ENCODE measurements at places on chromosomes 6 and 20.

DNA sequence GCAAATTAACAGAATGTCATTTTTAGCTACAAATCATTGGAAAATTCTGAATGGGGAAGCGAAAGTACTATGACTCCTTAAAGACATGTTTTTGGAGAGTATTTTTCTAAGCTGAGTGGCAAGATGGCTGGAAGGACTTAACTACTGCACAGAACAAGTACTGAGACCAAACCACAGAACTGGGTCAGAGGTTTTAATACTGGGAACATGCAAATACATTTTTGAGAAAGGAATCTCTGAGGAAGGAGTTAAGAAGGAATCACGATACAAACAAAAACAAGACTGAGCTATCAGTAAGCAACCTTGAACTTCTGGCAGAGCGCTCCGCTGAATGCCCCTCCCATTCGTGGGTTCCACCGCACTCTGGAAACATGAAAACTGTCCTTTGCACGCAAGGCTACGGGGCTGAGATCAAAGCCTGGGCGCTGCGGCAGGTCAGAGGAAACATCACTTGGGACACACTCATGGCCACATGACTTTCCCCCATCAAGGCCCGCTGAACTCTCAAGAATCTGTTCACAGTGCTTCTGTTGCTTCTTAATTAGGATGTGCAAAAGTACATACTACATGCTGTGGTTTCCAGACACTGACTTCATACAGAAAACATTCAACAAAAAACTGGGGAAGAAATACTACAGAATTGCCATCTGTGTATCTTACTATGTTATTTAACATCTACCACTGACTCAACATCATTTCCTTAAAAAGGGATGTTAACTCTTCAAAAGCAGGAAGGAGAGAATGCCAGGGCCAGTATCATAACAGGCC, 27.8 kb downstream of the SLC23A2 start:
- no peak for DNase-seq

GRCh38 chr20:4161401-4162251, 146.3 kb upstream of the RNF24 start:
- no peak for DNase-seq

GRCh38 chr6:168275168-168275567, 44.4 kb downstream of the DACT2 start:
- no peak for DNase-seq

DNA sequence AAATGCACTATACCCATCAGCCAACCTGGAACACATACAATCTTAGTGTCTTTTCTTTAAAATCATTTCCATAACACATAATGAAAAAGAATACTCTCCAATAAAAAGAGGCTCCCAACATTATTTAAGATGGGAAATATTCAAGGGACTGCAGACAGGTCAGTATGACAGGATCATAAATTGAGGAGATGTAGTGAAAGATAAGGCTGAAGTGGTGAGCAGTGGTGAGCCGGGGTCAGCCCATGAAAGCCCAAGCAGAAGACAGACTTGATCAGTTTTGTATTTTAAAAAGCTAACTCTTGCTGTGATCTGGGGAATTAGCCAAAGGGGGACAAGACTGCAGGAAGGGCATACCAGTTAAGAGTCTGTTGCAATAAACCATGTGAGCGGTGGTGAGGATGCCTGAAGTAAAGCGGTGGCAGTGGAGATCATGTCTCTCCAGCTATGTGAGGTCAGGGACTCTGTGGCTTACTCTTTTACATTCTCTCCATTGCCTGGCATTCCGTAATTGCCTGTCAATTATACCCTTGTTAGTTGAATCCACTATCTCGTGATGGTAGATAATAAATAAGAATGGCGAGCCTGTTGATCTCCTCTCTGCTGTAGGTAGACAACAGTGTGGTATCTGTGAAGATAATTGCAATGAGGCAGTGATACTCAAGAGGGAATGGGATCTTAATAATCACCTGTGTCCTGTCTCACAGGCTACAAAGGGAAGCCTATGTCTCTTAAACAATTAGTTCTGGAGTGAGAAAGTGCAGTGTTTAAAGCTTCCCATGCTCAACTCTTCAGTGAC, 97.4 kb downstream of the FILIP1 start:
- DNase-seq, result no peak

DNA sequence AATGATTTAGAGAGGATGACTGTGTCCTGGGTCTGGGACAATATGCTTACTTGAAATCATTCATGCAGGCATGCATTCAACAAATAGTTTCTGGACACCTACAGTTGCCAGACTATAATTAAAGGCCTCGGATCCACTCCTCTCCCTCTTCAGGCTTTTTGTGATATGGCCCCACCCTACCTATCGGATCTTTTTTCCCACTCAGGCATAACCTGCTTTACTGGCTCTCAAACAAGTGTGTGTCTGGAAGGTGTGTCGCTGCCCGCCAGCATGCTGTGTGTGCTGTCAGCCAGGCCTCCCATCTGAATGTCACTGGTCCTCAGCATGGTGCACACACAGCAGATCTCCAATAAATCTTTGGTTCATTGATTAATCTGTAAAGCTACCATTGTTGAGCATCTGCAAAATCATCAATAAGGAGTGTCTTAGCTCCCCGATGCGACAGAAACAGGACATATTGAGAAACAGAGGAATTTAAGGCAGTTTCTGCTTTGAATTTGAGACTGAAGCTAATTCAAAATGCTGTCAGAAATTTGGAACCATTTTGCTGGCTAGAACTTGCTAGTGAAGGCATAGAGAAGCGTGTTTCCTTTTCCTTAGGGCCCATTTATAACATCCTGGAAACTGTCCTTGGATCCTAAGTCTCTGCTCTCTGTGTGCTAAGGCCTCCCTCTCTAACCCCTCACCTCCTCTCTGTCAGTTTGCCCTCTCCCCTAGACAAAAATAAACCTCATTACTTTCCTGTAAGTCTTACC, 23.5 kb upstream of the CCN6 start:
- no peak for DNase-seq

GRCh38 chr6:7140631-7141378, 33.0 kb downstream of the RREB1 start:
- DNase-seq, result peak; percentile 83

DNA sequence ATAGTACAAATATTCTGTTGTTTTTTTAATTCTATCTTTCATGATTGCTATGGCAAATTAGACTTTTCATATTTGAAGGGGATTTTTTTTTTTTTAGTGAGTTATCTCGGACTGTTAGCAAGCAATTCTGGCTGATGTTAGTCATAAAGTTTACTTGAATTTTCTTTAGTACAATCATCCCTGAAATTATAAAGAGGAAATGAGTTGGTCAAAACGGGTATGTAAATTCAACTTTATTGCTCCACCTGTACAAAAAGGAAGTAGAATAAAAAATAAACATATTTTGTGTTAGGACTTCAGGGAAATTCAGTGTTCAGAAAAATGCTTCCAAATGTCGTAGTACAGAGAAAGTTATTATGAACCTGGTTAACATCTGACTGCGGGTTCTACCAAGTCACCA, 40.3 kb downstream of the PPP1R14C start:
- no peak for DNase-seq

- DNase-seq, result no peak
Measured at GRCh38 chr20:58268936-58269619, 40.4 kb upstream of the RAB22A start.

DNA sequence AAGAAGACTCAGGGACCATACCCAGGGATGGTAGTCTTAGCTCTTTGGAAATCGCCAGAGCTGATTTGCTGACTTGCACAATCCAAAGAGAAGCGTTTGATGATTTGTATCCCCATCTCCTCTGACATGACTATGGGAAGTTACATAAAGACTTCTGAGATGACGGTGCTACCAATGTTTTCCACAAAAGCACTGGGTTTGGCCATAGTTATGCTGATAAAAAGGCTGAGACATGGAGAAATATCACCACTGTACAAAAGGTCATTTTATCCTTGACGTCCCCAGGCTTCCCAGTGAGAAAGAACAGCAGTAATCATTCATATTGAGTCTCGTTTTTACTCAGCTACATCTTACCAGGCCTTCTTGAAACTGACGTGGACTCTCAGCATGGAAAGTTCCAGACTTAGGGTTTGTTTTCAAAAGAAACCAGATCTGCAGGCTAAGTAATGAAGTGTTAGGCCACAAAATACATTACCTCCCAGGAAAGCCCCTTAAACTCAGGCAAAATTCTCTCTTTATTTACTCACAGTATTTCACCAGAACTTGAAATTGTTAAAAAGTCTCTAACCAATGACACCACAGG, 370.3 kb upstream of the JARID2 start:
- DNase-seq, result no peak

- DNase-seq, result no peak
Measured at GRCh38 chr6:43452896-43453295, 2.5 kb downstream of the DLK2 start.

DNA sequence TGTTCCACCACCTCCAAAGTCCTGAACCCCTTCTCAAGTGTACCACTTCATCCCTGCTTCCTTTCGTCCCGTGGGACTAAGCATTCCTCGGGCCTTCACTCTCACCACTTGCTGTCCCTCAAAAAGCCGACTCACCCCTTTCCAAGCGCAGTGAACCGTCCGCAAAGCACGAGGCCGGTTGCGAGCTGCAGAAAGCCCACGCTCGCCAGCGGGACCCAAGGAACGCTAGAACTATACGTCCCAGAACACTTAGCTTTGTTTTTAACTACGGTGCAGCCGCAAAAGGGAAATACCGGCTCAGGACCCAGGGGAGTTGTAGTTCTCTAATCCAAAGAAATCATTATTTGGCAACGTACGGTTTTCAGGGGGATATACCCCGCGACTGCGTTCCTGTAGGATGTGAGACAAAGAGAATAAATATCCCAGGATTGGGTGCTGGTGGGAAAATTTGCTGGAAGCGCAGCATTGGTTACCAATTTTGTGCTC, 416 bp upstream of the POLR1H start:
- DNase-seq, result peak; percentile 15

GRCh38 chr20:63969838-63970713, at the start of gene ZNF512B:
TSS of gene ZNF512B (minus strand) at chr20:63969930. CDS start at chr20:63967950, 1,980 bp downstream.
- DNase-seq, result peak; percentile 70

- no peak for DNase-seq
Measured at GRCh38 chr6:169978615-169979161, 227.3 kb downstream of the ERMARD start.

- no peak for DNase-seq
Measured at GRCh38 chr6:21075986-21076385, 517.6 kb upstream of the SOX4 start.

DNA sequence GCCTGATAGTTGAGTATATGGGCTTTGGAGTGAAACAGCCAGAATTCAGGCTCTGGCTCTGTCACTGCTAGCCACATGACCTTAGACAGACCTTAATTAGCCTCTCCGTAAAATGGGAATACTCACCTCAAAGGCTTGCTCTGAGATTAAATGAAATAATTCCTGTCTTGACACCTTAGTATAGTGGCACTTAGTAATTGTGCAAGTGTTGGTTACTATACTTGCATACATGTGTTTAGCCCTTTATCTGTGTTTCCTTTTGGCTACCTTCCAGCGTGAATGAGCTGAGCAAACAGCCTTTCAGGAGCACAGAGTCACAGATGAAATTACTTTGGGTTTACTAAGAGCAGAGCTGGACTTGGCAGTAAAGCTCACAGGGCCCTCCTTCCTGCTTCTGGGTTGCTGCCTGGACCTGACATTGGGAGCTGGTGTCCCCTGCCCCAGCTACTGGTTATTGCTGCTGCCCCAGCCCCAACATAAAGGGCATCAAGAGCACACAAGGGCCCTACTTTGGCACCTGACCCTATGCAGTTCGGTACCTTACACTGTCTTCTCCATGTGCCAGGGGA, 32.8 kb downstream of the CD164 start:
- no peak for DNase-seq

GRCh38 chr6:36822506-36823269, 16.6 kb downstream of the CPNE5 start:
- DNase-seq, result no peak

- no peak for DNase-seq
Measured at GRCh38 chr20:10537850-10538480, 102.9 kb downstream of the SLX4IP start.

DNA sequence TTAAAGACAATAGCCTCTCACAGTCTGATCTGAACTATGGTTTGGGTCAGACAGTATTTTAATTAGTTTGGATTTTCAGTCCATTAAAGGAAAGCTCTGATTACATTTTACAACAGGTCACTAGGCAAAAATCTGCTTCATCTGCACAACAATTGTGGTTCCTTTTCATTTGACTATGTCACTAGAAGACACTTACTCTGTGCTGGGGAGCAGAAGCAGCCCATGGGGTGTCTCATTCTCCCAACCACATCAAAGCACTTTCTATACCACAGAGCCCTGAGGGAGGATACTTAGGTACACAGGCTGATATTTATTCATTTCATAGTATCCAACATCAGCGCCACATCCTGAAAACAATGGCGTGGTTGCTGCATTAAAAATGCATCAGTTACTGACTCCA, 36.6 kb upstream of the HDAC2 start:
- no peak for DNase-seq

- DNase-seq, result peak; percentile 27
Measured at GRCh38 chr6:4358414-4359107, 223.2 kb upstream of the ECI2 start.

DNA sequence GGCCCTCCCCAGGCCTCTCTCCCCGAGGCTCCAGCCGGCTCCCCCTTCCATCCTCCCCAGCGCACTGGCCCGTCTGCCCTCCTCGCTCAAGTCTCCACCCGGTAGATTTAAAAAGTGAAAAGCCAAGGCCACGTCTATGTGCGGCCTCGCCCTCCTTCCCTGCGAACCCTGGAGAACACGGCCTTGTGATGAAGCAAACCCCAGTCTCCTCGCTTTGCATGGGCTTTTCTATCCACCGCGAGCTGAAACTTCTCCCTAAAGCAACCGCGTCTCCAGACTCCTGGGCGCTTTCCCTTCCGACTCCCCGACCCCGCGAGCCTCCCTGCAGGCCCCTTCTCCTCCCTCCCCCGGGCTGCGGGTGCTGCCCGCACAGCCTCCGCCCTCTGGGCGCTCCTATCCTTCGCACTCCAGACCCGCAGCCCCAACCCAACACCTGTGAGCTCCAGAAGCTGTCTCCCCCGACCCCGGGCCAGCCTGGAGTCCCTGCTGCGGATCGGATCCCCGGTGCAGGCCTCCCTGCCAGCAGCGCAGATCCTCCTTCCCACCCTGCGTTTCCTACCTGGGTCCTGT, 265.2 kb upstream of the QKI start:
- DNase-seq, result no peak

DNA sequence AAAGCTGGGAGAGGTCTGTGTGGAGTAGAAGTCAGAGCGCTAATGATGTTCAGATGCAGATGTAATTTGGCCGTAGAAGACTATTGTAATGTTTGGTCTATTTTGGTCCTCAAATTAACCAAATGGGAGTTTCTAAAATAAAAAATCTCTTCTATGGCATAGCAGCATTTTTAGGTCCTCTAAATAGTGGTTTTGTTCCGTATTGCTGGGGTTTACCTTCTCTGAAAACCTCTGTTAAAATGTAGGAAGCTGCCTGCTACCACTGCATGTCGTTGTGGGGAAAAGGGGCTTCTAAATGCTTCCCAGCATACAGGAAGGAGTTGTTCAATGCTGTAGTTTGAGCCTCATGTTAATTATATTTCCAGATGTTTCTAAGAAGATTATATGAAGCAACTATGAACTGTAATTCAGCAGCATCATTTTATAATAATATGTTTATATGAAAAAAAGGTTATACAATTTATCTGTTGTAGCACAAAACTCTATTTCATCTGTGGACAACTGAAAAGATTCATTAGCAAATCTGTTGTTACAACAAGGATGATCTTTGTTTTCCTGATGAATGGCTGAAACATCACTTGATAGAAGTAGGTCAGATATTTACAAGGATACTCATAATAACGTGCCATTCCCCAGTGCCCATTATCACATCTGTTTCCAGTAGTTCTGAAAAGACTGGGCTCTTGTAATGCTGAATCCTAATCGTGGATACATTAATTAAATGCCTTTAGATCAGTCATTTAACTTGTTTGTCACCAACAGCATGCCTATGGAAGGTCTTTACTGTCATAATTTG, 256.6 kb downstream of the TBC1D7 start:
- DNase-seq, result no peak
